Activated CD8-positive, alpha-beta T cell treated with anti-CD3 and anti-CD28 coated beads, Interleukin-2, amount 10 ng/mL, durations not matched to agents 7 days and 5 days (primary cell): ENCODE measurements at places on chromosomes 1 and 21. TPM values are rescaled to one million over a fixed set of nuclear protein-coding genes. Genes with fewer than 3 reads are reported as not detected.

Gene DNASE2B
- not detected for total RNA-seq

Gene LCE2B
- not detected for total RNA-seq

Gene SELP
- not detected for total RNA-seq

Gene SLC9C2
- total RNA-seq, result not detected

Gene ARHGEF16
- not detected for total RNA-seq

Gene IVL
- total RNA-seq, result not detected

Gene GBP1
- 147 TPM for total RNA-seq

Gene OR2T11
- total RNA-seq, result not detected

GRCh38 chr1:236692742-236693141 is 6.4 kb downstream of the ACTN2 start:
- no peak for DNase-seq

GRCh38 chr1:22691031-22691753 is 19.4 kb upstream of the EPHB2 start:
- DNase-seq, result no peak

GRCh38 chr21:45655124-45655523 is 11.6 kb downstream of the PCBP3 start:
- DNase-seq, result no peak

DNA sequence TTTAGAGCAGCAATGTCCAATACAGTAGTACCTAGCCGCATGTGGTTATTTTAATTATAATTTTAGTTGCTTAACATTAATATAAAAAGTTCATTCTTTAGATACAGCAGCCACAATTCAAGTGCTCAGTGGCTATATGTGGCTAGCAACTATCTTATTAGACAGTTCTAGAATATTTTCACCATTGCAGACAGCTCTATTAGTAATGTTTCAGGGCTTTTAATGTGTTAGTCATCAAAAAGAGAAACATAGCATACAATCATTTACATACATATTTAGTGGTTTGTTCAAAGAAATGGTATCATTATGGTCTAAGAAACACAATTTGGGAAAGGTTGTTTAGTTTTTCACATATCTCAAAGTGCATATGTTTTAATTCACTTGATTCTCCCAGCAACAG is 66.6 kb upstream of the DYNLT5 start:
- DNase-seq, result no peak

- DNase-seq, result no peak
Observed at GRCh38 chr21:35940074-35940927, 120.0 kb downstream of the SETD4 start.

GRCh38 chr21:41387824-41388223 is 26.0 kb downstream of the MX2 start:
- DNase-seq, result no peak

DNA sequence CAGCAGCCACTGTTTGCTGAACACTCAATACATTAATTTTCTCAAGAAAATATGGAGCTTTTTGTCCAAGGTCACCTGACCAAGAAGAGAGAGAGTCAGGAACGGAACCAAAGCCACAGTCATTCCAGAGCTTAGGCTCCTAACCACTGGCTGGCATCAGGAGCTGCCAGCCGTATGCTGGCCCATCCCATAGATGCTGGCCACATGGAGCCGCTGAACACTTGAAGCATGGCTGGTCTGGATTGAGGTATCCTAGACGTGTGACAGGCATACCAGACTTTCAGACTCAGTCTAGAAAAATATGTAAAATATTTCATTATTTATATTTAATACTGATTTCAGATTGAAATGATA is 458.7 kb downstream of the MATN1 start:
- DNase-seq, result no peak

DNA sequence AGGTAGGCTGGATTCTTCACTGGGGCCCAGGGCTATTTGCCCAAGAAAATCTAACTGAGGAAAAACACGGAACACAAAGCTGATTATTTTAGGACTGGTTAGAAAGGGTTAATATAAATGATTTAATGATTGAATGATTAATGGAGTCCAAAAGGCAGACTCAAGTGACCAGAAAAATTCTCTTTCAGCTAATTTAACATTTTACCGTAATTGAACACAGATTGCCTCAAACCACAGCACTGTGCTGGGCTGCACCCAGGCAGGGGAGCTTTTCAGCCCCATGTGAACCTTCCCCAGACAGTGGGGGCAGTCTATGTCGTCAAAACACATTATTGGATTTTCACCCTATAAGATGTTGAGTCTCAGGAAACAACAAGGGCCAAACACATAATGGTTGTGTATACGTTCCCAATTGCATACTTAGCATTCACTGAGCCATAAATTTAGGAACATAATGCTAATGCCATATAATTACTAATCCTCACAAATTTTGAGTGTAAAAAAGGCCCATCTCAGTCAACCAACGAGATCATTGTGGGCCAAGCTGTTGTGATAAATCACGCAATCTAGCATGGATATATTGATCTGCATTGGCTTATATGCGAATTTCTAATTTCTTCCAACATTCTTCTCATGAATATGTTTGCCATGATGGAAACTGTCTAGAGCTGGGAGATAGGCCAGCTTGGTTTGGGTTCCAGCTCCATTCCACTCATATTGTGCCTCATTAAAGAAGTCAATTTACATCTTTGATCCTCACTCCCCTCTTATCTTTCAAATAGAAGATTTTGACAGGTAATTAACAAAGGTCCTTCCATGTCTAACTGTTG is 27.7 kb downstream of the DSCAM start:
- DNase-seq, result no peak

GRCh38 chr1:155977690-155978324 is 540 bp downstream of the ARHGEF2 start:
- DNase-seq, result peak; percentile 40

GRCh38 chr21:42038826-42039425 is 28.8 kb upstream of the ZBTB21 start:
- DNase-seq, result no peak

DNA sequence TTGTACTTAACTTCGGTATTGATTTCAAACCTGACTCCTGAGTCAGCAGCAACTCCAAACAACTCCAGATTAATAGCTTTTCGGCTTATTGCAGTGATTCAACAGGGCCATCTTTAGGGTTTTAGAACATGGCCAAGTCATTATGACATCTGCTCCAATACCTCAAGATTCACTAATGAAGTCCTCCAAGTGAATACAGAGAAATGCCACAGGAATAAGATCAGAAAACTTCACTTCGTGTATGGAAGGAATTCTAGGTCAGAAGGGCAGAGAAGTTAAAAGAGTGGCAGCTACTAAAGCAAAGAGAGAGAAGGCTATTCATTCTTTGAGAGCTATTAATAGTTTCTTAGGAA is 7.6 kb upstream of the C1orf116 start:
- no peak for DNase-seq

GRCh38 chr21:31022306-31022705 is 16.0 kb downstream of the KRTAP19-8 start:
- DNase-seq, result no peak

DNA sequence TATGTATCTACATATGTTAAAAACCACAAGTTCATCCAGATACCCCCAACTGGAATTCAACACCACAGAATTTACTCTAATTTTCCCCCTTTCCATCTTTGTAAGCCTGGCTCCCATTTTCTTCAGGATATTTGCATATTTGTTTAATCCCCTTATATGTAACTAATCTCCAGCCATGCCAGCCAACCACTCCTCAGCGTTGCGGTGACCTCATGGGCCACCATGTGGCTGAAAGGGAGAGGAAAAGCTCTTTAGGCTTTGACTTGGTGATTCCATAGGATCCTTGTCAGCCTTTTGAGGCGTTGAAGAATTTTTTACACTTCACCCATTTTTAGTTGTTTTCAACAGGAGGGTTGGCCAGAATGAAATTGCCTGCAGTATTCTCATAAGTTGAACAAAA is 10.0 kb downstream of the CLDN19 start:
- DNase-seq, result no peak

- no peak for DNase-seq
Observed at GRCh38 chr1:25683177-25683576, 66.6 kb downstream of the MAN1C1 start.

DNA sequence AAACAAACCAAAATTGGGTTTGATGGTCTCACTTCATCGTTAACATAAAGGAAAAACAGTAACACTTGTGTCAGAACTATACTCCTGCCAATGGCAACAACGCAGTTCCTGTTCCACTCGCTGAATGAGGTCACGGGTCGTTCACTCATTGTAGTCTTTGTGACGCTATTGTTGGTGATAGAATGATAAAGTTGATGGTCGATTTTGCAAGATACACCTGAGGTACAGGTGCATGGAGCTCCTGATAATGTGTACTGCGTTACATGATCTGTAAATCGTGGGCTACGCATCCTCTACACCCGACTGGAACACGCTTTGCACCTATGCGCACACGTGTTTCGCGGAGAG is 391 bp upstream of the CENPS start:
- DNase-seq, result peak; percentile 44

GRCh38 chr1:175150596-175151319 is 41.8 kb downstream of the KIAA0040 start:
- DNase-seq, result no peak

GRCh38 chr1:156812293-156812990 is 4.2 kb downstream of the SH2D2A start:
- no peak for DNase-seq

DNA sequence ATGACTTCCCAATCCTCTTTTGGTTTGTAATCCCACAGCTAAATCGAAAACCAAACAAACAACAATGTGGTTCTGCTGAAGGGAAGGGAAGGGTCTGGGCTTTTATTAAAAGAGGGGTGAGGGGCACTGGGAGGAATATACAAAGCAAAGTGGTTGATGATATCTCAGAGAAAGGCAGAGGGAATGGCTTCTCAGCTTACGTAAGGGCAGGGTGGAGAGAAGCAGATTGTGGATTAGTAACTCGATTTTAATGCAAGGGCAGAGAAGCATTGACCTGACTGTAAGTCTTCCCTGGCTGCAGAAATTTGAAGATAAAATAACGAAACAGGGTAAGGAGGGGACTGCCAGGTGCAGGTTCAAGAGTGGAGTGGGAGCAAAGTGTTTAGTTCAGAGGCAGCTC is 438.2 kb upstream of the LRRC7 start:
- no peak for DNase-seq

DNA sequence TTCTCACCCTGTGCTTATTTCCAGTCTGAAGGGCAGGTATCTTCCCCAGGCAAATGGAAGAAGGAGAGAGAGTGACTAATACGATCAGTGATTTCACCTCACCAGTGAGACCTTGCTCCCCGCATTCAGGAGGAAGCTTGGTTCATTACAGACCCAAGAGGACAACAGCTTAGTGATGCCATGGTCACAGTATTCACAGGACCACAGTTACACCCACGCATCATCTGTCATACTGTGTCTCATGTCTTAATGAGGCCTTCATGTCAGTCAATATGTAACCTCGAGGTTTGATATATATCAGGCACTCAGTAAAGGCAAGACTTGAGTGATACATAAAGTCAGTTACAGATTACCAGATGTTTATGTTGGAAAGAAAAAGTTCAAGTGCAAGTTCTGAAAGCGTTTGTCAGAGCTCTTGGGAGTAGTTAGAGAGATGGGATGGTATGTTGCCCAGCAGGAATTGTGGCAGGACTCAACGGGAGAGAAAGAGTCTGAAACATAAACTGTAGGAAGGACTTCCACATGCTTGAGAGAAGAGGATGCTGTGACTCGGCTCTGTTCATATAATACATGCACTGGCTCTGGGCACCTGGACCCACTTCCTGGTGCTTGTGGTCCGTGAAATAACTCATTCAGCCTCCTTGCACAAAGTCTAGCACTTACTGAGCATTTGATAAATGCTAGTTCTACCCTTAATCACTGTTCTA is 33.3 kb downstream of the GNPAT start:
- no peak for DNase-seq

GRCh38 chr21:43803558-43804300 is 14.4 kb downstream of the RRP1 start:
- DNase-seq, result no peak

DNA sequence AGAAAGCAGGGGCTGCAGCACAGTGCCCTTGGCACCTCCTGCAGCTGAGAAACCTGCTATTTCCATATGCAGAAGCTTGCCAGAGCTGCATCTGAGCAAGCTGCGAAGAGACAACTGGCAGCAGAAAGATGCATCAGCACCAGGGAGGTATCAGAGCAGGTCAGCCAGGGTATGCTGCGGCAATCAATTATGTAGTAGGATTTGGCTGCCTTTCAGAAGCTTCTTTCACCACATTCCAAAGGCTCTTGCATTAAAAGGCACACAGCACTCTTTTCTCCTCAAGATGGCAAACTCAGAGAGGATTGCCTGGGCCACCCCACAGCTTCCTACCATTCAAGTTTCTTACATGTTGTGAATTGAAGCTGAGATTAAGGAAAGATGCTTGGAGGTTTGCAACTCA is 47.6 kb upstream of the RAP1A start:
- DNase-seq, result no peak

DNA sequence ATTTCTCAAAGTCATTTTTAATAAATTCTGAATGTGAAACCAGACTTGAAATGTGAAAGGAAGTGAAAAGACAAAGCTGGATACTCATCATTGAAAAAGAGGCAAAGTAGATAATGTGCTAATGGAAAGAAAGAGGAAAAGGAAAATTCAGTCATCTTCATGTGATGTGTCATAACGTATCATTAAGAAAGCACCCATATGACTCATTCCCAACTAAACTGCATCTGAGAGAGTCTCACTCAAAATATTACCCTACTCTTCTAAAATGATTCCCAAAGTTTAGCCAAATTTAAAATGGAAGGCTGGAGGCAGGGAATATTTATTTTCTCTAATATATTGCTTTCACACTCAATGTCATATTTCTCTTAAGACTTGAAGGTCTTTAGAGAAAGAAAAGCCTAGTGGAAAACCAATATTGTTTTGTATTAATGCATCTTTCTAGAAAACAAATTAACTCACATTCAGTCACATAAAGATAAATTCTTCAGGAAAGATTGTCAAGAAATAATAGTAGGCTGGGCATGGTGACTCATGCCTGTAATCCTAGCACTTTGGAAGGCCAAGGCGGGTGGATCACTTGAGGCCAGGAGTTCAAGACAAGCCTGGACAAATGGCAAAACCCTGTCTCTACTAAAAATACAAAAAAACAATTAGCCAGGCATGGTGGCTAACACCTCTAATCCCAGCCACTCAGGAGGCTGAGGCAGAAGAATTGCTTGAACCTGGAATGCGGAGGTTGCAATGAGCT is 129.9 kb downstream of the SLC30A10 start:
- no peak for DNase-seq

- no peak for DNase-seq
Observed at GRCh38 chr1:61110554-61110953, 28.2 kb downstream of the NFIA start.
